ENCODE measurements at places on chromosomes 7 and 10. TPM values are rescaled to one million over a fixed set of nuclear protein-coding genes. Genes with fewer than 3 reads are reported as not detected.

INA gene
- 0.10 TPM for total RNA-seq

CLDN3 gene
- not detected for total RNA-seq

KEL gene
- 0.33 TPM for total RNA-seq

KCP gene
- 0.08 TPM for total RNA-seq

SPACDR gene
- total RNA-seq: 3.9 TPM

ARHGEF35 gene
- total RNA-seq: 7.7 TPM

C10orf71 gene
- not detected for total RNA-seq

Data from activated naive CD4-positive, alpha-beta T cell treated with anti-CD3 and anti-CD28 coated beads, Interleukin-2, amount 10 ng/mL, durations not matched to agents 5 hours and 36 hours (primary cell).